NCI-H82 (cell line): ENCODE measurements at places on chromosomes 1 and 21.

GRCh38 chr1:71557138-71557537 is 476.3 kb upstream of the ZRANB2 start:
- no peak for DNase-seq

- no peak for DNase-seq
These were observed 213.7 kb upstream of the HOOK1 start for GRCh38 chr1:59601041-59601441.

- DNase-seq, result no peak
These were observed 148.1 kb upstream of the UBE2U start for GRCh38 chr1:64055310-64055709.

DNA sequence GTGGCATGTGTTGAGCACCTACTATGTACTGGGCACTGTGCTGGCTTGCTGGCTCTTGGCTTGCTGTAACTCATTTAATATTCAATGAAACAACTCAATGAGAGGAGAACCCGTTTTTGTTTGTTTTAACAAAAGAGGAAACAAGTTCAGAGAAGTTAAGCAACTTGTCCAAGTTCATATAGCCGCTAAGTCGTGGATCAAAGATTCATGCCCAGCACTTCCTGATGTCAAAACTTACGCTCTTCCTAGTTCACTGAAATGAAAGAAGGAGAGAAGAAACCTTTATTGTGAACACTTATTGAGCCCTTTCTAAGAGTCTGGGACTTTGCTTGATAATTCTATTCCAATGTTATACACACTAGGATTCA is 475.9 kb downstream of the PTPRU start:
- no peak for DNase-seq

- DNase-seq, result no peak
These were observed 113.9 kb downstream of the MATN1 start for GRCh38 chr1:30609336-30609998.

- DNase-seq, result no peak
These were observed 416.9 kb downstream of the ZP4 start for GRCh38 chr1:237473854-237474253.

- no peak for DNase-seq
These were observed 937 bp downstream of the PODN start for GRCh38 chr1:53062708-53063591.

DNA sequence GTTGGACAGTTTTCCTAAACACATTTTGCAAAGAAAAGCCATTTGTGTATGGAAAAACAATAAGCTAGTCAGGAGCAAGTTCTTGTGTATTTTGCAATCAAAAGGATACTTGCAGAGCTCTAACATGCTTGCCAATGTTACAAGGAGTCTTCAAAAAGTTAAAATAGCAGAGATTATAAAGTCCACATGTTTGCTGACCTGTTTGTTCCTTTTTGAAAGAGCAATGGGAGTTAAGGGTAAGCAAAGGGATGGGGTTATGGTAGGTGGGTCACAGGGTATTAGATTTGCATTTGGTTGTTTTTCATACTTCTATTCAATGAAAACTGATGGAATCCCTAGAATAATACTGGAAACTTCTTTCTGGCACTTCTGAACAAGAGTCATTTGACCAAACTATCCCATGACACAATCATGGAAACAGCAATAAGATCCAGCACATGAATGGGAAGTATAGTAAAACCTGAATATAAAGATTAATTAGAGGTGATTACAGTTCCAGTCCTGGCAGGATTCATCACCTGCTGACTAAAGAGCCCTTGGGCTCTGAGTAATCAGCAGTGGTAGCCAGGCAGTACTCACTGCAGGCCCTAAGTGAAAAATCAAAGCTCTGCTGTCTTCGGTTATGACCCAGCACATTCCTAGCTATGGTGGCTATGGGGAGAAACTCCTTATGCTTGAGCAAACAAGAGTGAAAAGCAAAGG is 27.1 kb upstream of the ZC3H11B start:
- no peak for DNase-seq

DNA sequence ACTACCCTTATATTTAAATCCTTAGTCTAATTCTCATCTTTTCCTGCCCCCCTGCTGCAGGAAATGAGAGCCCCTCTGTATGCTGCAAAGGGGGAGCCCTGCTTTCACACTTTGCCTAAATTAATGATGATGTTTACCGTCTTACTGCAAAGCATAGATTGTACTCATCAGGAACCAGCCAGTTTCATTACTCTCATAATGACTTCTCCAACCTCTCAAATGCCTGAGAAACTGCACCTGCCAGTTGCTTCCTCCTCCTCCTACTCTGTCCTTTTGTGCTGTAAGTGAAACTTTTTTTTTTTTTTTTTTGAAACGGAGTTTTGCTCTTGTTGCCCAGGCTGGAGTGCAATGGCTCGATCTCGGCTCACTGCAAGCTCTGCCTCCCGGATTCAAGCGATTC is 101.7 kb downstream of the ADSS2 start:
- DNase-seq, result no peak
